ENCODE measurements at places on chromosomes 3 and 15. TPM values are rescaled to one million over a fixed set of nuclear protein-coding genes. Genes with fewer than 3 reads are reported as not detected.

DNA sequence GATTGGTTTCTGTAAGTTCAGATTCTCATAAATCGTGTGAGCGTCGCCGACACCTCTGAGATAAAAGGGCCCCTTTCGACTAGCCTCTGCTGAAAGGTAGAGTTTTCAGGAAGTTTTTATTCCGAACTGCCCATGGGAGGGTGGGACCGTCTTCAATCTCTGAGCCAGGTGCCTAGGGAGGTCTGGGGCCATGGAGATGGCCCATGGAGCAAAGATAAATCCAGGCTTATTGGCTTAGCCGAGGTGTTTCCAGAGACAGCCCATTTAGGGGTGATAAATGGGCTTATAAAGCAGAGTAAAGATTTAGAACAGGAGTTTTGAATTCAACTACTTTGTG lies 442 bp downstream of the QTRT2 start:
- no peak for DNase-seq

Gene SNRPA1
- 43.1 TPM for total RNA-seq

Gene ZDHHC23
- total RNA-seq: 11.5 TPM

Gene GOLGA8O
- total RNA-seq: not detected

Gene CADPS
- total RNA-seq: 3.8 TPM

DNA sequence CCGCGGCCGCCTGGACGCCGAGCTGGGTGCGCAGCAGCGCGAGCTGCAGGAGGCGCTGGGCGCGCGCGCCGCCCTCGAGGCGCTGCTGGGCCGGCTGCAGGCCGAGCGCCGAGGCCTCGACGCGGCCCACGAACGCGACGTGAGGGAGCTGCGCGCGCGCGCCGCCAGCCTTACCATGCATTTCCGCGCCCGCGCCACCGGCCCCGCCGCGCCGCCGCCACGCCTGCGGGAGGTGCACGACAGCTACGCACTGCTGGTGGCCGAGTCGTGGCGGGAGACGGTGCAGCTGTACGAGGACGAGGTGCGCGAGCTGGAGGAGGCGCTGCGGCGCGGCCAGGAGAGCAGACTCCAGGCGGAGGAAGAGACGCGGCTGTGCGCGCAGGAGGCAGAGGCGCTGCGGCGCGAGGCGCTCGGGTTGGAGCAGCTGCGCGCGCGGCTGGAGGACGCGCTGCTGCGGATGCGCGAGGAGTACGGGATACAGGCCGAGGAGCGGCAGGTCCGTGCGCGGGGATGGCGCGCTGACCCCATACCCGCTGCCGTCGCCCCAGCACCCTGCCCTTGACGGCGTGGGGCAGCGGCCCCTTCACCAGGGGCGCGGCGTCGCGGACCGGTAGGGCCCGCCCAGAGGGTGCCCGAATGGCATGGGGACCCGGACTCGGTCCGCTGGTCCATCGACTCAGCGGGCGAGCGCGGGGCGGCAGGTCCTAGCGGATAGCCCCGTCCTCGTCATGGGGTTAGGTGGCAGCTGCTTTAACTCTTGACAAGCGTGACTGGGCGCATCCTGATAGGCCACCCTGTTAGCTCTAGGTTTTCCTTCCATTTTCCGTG lies 848 bp downstream of the SYNM start:
- peak; percentile 79 for DNase-seq

GRCh38 chr3:11434017-11434526 lies 161.9 kb downstream of the ATG7 start:
- DNase-seq: peak; percentile 82

Gene RASA2
- total RNA-seq: 48.6 TPM

DNA sequence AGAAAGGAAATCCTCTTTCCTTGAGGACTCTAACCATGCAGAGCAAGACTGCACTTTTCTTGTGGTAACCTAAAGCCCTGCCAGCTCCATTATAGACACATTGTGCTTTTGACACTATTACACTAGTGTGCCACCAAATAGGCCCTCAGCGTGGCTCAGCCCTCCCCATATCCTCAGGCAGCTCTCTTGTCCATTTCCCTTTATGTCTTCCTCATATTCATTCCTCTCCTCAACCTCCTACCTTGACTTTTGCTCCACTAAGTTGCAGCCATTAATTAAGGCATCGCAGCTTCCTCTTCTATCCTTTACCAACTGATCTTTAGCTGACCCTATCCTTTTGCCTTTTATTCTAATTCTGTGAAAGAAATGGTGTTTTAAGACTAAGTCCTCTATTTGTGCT lies 3.7 kb downstream of the ATG7 start:
- no peak for DNase-seq

Gene MYZAP
- 8.6 TPM for total RNA-seq

Gene RTP1
- total RNA-seq: not detected

DNA sequence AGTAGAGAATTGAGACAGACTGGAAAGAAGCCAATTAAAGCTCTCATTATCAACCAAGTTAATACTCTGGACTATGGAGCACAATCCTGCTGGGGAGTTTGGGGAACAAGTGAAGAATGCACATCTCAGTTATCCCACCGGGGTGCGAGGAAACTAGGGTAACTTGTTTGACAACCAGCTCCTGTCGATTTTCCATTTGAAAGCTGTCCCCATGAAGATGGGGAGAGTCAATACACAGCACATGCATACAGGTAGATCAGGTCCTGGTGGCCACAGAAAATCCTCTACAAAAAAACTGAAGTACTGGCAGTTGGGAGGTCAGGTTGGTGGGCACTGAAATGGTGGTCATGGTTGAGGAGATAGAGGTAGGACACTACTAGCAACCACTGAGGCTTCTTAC lies 25.7 kb upstream of the GRAMD1C start:
- DNase-seq: no peak

DNA sequence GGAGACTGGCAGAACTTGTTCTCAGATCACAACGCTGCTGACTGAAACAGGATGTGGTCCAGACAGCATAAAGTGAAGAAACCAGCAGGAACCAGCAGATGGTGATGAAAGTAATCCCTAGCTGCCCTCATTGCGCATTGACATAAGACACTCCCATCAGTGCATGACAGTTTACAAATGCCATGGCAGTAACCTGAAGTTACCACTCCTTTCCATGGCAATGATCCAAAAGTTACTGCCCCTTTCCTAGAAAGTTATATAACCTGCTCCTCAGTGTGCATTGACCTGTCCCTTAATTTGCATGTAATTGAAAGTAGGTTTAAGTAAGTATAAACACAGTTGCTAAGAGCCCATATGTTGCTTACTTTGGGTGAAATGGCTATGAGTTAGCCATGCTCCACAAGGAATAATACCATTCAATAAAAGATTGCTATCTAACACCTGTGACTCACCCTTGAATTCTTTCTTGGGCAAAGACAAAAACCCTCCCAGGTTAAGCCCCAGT lies 149.1 kb upstream of the CD96 start:
- DNase-seq: no peak

Gene TMEM158
- total RNA-seq: 4.6 TPM

- no peak for DNase-seq
Measured at GRCh38 chr15:39781147-39781966, 1.3 kb downstream of the FSIP1 start.

Gene SKOR1
- 1.6 TPM for total RNA-seq

GRCh38 chr3:142990721-142991120 lies 10.6 kb upstream of the U2SURP start:
- no peak for DNase-seq

Gene CNTN6
- total RNA-seq: not detected

GRCh38 chr3:149020196-149020838 lies 29.0 kb downstream of the GYG1 start:
- DNase-seq: no peak

Gene IQCF2
- total RNA-seq: not detected

GRCh38 chr15:93482731-93483130 lies 393.7 kb upstream of the RGMA start:
- DNase-seq: no peak

Gene PATL2
- not detected for total RNA-seq

DNA sequence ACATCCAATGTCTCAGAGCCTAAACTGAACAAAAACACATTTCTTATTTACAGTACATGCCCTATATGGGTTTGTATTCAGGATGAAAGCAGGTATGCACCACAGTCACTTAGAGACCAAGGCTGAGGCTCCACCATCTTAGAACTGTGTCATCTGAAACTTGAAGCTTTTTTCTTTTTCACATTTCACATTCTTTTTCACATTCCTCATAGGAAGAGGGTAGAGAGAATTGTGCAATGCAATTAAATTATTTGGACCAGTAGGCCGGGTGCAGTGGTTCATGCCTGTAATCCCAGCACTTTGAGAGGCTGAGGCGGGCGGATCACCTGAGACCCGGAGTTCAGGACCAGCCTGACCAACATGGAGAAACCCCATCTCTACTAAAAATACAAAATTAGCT lies 591.0 kb downstream of the MECOM start:
- DNase-seq: no peak

Gene GOLGA8J
- not detected for total RNA-seq

- DNase-seq: no peak
Measured at GRCh38 chr3:70832089-70832833, 519.8 kb upstream of the MDFIC2 start.

DNA sequence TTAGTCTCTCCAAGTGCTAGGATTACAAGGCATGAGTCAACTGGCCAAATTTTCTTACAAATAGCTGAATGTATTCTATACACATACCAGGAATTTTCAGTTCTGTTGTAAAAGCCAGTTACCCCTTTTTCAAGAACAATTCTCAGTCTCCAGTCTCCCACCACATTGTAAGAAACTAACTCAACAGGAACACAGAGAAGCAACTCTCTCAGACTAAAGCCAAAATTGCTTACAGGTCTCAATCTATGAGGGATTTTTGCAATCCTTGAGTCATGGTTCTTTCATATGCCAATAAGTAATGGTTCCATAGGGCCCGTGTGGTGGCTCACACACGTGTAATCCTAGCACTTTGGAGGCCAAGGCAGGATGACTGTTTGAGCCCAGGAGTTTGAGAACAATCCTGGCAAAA lies 8.5 kb downstream of the IP6K2 start:
- no peak for DNase-seq

GRCh38 chr15:96320107-96320506 lies 10.4 kb upstream of the NR2F2 start:
- no peak for DNase-seq

DNA sequence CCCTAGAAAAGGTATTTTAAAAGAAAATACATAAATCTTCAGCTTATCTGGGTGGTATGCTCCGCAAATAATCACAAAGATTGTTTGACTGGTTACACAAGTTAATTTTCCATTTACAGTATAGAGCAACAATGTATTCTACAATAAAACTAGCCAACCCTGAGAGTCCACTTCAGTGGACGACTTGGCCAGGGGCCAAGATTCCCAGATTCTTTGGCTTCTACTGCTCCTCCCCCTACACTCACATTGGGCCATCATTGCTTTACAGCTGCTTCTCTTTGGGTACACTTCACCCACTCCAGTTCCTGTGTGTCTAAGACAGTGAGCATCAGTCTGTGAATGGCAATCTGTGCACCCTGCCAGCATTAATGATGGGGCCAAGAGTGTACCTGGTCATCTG lies 17.2 kb upstream of the PRICKLE2 start:
- DNase-seq: no peak

Gene CKMT1B
- 44.9 TPM for total RNA-seq

DNA sequence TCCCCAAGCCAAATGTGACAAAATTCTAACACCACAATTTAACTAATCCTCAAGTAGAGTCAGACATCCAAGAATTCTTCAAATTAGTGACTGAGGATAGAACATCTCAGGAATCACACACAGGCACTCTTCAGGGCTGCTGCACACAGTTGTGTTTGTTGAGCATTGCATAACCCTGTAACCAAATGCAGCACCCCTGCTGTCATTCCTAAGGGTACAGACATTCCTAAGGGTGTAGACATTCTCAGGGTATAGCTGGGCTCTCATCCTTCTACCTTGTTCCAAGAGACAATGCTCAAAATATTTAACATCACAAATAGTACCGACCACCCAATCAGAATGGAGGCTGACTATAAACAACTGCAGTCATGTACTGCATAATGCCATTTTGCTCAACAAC lies 107.1 kb upstream of the UBE2E2 start:
- no peak for DNase-seq

- DNase-seq: no peak
Measured at GRCh38 chr15:45164914-45165313, 22.9 kb downstream of the SHF start.

Gene GJD2
- total RNA-seq: not detected

Gene CILP
- total RNA-seq: 15.2 TPM

GRCh38 chr15:66955871-66956585 lies 109.4 kb upstream of the SMAD3 start:
- DNase-seq: no peak

- no peak for DNase-seq
Measured at GRCh38 chr3:37607604-37608003, 254.1 kb upstream of the CTDSPL start.

Gene NR1I2
- not detected for total RNA-seq

- DNase-seq: no peak
Measured at GRCh38 chr3:101938262-101938847, 89.0 kb downstream of the NFKBIZ start.

DNA sequence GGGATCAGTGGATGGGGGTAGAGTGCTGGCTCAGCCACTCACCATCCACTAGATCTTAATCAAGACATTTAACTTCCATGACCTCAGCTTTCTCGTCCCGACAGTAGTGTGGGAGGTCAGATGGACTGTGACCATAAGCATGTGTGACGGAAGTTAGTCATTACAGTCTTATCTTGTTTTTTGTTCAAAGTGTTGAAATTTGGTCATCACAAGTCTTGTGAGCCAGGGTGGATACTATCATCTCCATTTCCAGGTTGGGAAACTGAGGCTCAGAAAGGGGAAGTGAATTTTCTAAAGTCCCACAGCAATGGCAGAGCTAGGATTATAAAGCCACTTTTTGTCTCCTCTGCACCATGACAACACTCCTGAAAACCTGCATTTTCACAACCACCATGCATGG lies 32.0 kb upstream of the ITGA11 start:
- DNase-seq: no peak

DNA sequence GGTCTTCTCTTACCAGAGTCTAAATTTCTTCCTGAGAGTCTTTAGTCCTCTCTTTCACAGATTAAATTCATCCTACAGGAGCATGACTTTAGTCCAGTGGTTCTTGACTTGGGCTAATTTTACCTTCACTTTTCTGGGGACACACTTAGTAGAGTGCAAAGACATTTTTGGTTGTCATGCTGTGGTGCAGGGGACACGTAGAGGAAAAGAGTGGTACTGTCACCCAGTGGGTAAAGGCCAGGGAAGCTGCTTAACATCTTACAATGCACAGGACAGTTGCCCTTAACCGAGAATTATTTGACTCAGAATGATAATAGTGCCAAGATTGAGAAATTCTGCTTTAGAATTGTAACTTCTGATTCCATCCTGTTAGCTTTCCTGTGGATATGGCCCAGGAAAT lies 772.5 kb upstream of the GRM7 start:
- DNase-seq: no peak

- no peak for DNase-seq
Measured at GRCh38 chr3:174251681-174252080, 607.5 kb upstream of the NAALADL2 start.

- no peak for DNase-seq
Measured at GRCh38 chr3:17398959-17399551, 343.4 kb downstream of the TBC1D5 start.

- DNase-seq: no peak
Measured at GRCh38 chr3:134511500-134511899, 25.6 kb downstream of the CEP63 start.

Gene LRRC2
- 2.3 TPM for total RNA-seq

Gene PPP2R3A
- 52.7 TPM for total RNA-seq

Gene SYNPR
- not detected for total RNA-seq
